Stimulated activated CD4-positive, alpha-beta T cell treated with anti-CD3 and anti-CD28 coated beads, Interleukin-2, amount 100 ng/mL, for 24 hours (primary cell): ENCODE measurements at places on chromosomes 11 and 22.

DNA sequence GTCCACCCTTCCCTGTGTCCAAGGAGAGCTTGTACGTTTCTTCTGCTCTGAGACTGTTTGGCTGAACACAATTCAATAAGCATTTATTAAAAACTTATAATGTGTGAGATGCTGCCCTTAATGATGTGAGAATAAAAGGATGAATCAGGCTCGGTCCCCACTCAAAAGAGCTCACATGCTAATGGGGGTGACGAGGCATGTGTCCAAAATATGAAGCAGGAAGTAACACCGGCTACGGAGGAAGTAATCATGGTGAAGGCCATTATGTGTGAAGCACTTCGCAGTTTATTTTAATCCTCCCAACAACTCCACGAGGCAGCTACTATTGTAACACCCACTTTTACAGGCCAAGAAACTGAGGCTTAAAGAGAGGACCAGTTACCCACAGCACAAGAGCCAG lies 3.4 kb upstream of the RASD2 start:
- no peak for DNase-seq

GRCh38 chr11:73743045-73743444 lies 17.8 kb downstream of the RAB6A start:
- no peak for DNase-seq

GRCh38 chr11:66918741-66919140 lies 39.4 kb downstream of the PC start:
- DNase-seq: no peak

DNA sequence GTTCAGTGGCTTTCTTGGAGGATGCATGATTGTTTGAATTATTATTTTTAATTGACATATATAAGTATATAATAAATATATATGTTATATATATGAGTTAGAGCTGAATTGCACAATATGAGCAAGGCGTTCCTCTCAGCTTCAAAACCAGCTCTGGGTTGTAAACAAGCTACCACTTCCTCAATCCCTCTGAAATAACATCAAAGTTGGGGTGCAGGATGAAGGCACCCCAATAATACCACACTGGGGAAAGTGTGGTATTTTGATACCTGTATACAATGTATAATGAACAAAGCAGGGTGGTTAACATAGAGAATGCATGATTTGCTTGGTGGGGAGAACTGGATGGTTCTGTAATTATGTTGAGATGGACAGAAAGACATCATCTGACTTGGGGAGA lies 1.7 kb upstream of the SORL1 start:
- DNase-seq: no peak

- no peak for DNase-seq
Measured at GRCh38 chr22:38700270-38700788, 414 bp downstream of the JOSD1 start.

DNA sequence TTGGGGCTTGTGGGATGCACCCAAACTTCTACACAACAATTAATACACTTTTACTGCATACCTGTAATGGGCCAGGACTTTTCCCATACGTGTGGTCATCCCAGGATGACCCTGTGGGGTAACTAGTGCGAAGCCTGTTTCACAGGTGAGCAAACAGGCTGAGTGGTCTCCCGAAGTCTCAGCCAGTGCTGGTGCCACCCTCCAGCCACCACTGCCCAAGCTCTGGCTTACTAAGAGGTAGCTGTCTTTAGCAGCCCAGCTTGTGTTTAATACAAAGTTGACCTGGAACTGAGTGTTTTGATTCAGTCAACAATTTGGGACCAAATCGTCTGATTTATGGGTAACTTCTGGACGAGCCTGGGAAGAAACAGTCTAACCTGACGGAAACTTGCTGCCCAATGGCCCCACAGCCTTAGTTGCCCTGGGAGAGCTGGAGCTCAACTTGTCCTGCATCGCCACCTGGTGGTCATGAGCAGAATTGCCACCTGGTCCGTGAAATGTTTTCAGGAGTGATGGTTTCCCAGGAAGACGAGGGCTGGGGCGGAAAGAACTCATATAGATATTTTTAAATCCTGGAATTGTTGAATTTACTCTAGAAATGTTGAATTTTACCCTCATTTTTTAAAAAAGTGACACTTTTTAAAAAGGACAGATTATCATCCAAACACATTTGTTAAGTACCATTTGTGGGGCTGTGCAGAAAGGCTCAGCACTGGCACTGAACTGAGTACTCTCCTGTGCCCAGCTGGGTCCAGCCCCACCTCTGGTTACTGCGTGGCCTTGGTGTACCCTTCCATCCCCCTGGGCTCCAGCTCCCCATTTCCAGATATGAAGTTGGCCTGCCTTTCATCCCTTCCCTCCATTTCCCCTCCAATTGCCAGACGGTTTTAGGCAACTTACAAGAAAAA lies 95.5 kb upstream of the PARVA start:
- peak; percentile 81 for DNase-seq

GRCh38 chr22:21074102-21074715 lies 28.5 kb downstream of the LRRC74B start:
- no peak for DNase-seq

GRCh38 chr11:113426686-113427085 lies 39.1 kb downstream of the ANKK1 start:
- no peak for DNase-seq

- DNase-seq: no peak
Measured at GRCh38 chr11:67666303-67666645, 8.1 kb downstream of the ALDH3B2 start.

GRCh38 chr11:73271936-73272679 lies at the start of gene P2RY6:
P2RY6 (plus strand) TSS chr11:73272338; CDS start chr11:73296519, 24,181 bp downstream.
- DNase-seq: no peak

GRCh38 chr11:65325435-65325834 lies 8.2 kb upstream of the DPF2 start:
- no peak for DNase-seq

DNA sequence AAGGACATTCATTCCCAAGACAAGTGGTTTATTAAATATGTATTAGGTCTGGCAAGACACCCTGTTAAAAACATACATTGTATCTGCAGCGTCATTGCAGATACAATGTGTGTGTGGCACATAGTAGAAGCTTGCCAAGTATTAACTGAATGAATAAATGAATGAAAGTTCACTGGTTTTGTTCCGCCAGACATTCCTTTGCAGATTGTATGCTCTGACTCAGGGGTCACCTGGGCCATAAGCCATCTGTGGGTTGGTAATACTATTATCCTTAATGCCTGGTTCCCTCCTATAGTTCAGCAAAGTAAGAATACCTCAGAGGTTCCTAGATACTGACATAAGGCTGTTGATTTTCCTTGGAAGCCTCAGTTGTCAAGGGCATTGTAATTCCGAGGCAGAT lies 377.3 kb upstream of the CCDC90B start:
- no peak for DNase-seq

- no peak for DNase-seq
Measured at GRCh38 chr11:65131895-65132237, 2.5 kb downstream of the SYVN1 start.

DNA sequence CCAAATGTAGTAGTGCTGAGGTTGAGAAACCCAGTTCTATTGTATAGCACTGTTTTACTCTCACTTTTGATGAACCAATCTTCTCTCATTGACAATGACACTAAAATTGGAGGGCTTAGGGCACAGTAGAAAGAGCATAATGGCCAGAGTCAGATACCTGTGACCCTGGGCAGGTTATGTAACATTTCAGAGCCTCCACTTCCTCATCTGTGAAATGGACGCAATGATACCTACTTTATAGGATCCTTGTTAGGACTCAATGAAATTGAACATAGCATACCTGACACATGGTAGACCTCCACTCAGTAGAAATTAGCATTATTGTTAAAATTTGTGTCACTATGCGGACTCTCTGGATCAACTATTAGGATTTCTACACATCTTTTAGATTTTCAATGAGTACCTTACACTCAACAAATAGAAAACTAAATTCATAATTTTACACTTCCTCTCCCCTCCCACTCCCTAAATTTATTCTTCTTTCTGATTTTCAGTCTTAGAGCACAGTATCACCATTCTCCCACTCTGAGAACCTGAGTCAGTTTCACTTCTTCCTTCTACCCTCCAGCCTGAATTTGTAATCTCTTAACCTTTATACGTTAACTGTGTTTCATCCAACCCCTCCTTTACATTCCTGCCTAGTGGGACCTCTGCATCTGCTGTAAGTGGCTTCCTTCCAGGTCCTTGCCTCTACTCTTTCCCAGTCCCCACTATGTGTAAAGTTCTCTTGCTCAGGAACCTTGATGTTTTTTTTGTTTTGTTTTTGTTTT lies 78.3 kb downstream of the MICAL2 start:
- no peak for DNase-seq

DNA sequence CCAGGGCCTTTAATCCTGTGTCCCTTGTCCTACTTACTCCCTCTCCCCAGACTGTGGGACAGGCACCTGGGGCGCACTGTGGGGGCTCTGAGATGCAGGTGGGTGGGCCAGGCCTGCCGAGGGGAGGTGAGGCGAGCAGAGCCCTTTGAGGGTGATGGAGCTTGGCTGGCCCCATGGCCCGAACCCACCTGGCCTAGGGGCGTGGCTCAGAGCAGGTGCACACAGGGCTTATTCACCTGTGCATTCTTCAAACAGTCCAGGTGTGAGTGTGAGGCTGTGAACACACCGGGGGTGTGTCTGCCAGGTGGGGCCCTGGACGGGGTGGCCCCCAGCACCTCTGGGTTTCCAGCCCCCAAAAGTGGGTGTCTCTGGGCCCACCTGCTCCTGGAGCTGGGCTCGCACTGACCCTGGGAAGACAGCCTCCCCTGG lies 9.0 kb upstream of the MUC5AC start:
- DNase-seq: no peak

GRCh38 chr11:130611791-130612251 lies 163.4 kb downstream of the ADAMTS15 start:
- no peak for DNase-seq

DNA sequence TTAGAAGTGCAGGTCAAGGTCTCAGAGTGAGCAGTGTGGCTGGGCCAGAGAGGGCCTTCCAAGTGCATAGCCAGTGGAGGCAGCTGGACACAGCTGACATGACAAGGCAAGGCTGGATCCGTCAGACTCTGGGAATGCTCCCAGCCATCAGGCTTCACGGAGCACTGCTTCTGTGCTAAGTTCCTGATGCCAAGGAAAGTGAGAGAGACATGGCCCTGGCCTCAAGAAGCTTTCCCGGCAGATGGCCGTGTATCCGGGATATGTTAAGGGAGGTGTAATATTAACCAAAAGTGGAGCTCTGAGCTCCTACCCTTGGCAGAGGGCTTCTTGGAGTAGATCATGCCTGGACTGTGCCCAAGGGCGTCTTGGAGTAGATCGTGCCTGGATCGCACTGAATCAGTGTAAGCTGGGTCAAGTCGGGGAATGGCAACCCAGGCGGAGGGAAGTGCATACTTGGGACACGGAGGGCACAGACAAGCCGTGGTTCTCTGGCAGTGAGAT lies 7.4 kb upstream of the EFCAB6 start:
- no peak for DNase-seq

- DNase-seq: no peak
Measured at GRCh38 chr22:49997932-49998717, 14.4 kb downstream of the IL17REL start.

- DNase-seq: no peak
Measured at GRCh38 chr11:100705447-100705846, 18.4 kb downstream of the ARHGAP42 start.

DNA sequence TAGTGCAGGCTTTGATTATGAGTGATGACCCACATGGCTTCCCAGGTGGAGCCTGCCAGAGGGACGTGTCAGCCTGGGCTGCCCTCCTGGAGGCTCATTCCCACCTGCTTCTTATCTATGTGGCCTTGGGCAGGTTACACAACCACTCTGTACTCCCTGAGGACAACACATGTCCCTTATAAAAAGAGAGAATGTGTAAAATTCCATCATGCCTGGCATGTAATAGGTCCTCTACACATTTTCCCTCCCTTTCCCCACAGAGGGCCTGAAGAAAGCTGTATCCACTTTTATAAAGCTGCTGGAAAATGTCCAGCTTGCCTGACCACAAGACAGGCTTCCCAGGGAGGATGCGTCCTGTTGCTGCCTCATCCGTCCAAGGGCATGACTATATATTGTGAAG lies 55.0 kb upstream of the VSTM5 start:
- no peak for DNase-seq

DNA sequence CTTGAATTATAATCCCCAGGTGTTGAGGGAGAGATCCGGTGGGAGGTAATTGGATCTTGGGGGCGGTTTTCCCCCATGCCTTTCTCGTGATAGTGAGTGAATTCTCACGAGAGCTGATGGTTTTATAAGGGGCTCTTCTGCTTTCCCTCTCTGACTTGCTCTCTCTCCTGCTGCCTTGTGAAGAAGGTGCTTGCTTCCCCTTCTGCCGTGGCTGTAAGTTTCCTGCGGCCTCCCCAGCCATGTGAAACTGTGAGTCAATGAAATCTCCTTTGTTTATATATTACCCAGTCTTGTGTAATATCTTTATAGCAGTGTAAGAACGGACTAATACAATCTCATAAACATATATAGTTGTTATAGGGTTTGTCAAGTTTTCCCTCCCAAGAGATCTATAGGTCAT lies 32.8 kb downstream of the KCNE3 start:
- no peak for DNase-seq

DNA sequence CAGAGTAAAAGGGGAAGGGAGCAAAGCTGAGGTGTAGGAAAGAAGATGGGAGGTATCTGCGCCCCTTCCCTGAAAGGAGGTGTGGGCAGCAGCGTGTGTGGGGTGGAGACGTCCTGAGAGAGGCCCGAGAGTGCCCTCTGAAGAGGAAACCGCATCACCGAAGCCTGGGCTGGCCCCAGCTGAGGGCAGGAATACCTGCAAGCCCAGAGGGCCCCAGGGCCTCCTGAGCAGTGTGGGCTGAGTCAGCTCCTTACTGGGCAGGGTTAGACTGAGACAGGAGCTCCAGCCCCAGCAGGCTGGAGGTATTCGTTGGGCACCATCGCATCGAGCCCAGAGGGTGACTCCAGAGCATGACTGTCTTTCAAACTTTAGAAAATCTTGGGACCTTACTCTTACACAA lies 534.0 kb upstream of the B3GAT1 start:
- DNase-seq: no peak

DNA sequence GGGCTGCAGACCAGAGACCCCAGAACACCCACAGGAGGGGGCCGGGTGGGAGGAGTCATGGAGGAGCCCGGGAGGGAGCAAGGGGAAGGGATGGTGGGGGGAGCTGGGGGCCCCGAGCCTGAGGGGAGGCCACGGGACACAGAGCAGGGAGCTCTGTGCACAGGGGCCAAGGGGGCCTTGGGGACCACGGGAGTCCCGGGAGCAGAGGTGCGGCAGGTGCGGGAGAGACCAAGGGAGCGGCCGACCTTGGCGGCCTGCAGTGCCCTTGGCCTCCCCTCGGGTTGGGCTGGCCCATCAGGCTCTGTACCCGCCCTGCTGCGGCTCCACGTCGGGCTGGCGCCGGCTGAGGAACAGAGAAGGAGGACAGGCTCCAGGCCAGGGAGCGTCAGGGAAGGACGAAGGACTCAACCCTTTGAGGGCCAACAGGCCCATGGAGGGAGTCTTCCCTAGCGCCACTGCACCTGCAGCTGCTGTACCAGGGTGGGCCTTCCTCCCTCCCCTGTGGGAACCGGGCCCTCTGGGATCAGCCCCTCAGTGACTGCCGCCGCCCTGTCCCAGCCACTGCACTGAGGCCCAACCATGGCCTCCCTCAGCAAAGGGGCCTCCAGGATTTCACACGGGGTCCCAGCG lies 17.8 kb upstream of the BRSK2 start:
- no peak for DNase-seq
